ENCODE measurements at places on chromosomes 7 and 10.

- no peak for DNase-seq
Measured at GRCh38 chr7:118349604-118350003, 125.1 kb downstream of the ANKRD7 start.

GRCh38 chr10:60073781-60074656 is 167.7 kb upstream of the CCDC6 start:
- peak; percentile 85 for DNase-seq

DNA sequence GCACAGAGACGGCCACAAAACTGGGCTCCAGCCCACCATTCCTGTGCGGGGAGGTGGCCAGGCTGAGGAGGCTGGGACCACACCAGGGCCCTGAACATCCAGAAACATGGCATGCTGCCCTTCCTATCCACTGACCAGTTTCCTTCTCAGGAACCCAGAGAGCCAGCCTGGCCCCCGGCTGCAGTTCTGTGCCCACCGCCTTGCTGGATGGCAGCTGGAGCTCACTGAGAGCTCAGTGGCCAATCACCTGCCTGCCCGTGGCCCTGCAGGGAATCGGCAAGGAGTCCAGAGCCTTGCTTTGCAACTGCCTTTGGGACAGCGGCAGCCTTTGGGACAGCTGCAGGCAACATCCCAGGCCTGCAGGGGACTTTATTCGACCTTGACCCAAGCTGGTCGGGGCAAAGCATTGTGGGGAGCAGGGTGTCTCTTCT is 30.4 kb downstream of the STK32C start:
- no peak for DNase-seq

DNA sequence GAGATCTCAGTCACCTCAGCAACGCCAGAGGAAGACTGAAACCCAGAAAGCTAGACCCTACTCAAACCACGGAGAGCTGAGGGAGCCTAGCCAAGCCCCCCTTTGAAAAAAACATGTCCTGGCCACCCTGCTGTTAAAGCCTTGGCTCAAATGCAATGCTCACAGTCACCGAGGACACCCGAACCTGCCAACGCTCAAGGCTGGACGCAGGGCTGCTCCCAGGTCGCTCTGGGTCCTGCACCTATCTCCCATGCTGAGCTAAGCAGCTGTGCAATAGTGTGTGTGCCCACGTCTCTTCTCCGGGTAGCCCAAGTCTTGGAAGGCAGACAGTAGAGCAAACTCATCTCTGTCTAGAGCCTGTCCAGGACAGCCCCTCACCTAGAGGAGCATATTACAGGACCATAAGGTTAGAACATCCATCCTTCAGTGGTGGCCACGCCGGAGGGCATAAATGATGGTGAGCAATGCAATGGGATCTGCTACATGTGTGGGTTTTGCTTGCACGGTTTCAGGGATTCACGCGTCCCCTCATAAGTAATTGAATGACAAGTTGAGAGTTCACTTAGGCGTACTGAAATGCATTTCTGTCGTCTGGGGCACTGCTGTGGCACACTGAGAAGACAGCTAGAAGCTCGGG is 94.2 kb upstream of the DDC start:
- no peak for DNase-seq

GRCh38 chr7:12524794-12525386 is 45.6 kb upstream of the SCIN start:
- DNase-seq: peak; percentile 57

- DNase-seq: peak; percentile 74
Measured at GRCh38 chr7:105521027-105521716, 899 bp downstream of the PUS7 start.

- no peak for DNase-seq
Measured at GRCh38 chr7:17038783-17039170, 157.0 kb upstream of the AGR3 start.

DNA sequence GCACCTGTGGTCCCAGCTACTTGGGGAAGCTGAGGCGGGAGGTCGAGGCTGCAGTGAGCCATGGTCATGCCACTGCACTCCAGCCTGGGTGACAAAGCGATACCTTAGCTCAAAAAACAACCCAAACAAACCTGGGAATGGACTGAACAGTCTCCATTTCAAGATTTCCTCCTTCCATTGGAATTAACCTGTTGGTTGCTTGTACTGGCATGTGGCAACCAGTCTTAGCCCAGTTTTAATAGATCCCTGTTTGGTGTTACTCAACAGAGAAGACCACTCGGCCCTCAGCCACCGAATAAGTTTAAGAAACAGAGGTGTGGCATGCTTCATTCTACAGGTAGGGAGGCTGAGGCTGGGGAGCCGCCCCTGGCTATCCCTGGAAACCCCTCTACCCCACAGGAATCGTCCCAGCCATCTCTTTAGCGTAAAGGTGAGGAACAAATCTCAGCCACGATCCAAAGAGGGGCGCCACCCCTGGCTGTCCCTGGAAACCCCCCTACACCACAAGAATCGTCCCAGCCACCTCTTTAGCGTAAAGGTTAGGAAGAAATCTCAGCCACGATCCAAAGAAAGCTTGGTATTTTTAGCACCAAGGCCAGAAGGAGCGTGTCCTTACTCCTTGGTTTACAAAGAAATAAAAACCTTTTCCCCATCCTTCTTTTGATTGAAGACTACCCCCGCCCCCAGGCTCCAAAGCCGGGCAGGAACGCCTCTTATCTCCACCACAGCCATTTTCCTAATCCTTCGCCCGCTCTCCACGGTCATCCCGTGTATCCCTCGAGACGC is 861 bp upstream of the TSPAN14 start:
- DNase-seq: no peak

GRCh38 chr7:76191783-76192240 is 9.9 kb upstream of the SRRM3 start:
- peak; percentile 55 for DNase-seq

DNA sequence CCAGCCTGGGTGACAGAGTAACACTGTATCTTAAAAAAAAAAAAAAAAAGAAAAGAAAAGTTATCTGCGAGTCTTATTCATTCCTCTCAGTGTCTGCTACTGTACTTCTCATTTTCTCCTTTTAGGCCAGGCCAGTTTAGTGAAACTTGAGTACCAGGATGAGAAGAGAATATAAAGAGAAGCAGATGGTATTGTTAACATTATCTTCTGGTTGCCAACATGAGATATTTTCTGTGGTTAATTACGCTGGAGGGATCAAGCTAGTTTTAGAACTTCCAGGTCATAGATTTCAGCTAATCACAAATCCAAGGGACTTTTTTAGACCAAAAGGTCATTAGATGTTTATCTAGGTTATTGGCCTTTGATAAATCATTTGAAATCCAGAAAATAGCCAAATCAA is 252.6 kb upstream of the SMIM30 start:
- DNase-seq: no peak

- no peak for DNase-seq
Measured at GRCh38 chr10:1736144-1736971, 967 bp downstream of the ADARB2 start.

GRCh38 chr7:132298790-132299189 is 277.5 kb downstream of the PLXNA4 start:
- no peak for DNase-seq

GRCh38 chr7:104142147-104142546 is 65.7 kb downstream of the ORC5 start:
- no peak for DNase-seq

- DNase-seq: no peak
Measured at GRCh38 chr10:127283017-127283416, 86.6 kb upstream of the INSYN2A start.

DNA sequence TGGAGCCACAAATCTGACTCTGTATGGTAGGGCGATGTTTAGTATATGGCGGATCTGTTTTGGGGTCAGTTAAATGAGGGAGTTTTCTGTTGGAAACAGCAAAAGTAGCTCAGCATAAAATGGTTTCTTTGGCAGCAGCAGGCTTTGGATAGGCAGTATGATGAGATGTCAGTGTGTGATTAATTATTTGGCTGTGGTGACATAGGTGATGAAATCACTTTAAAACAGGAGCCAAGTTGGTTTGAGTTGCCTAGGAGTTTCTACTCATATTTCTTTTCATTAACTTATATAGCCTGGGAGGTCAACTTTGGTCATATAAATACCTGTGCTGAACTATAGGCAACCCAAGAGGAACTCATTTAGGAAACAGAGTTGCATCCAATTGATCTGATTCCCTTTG is 291.2 kb downstream of the LRMDA start:
- DNase-seq: no peak

DNA sequence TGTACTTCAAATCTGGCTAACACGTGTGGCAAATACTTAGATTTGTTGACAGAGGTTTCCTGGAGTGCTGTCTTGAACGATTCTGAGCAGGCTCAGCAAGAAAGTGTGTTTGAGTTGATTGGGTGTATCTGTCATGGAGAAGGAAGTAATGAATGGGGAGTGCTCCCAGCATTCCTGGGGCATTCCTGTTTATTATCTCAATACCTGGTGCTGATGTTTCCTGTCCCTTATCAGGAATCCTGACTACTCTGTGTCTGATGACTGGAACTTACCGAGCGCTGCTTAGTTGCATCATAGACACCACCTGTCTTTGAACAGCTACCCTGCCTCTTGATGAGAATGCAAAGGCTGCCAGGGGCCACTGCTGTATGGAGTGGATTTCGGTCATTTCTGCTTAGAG is 41.0 kb upstream of the TMEM248 start:
- no peak for DNase-seq

DNA sequence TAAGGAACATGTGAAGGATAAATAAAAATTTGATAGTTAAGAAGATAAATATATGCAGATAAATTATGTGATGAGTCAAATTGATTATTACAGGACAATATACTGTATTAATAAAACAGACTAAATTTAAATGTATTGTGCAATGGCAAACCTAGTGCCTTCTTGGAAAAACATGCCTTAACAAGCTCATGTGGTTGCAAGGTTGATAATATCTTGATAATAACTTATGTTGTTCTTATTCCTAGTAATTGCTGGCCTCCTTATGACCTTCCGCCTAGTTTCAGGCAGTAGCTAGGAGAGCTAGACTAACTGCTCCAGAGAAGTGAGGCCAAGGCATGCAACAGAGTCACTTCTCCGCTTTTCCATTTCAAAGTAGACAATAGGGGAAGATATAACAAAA is 7.6 kb upstream of the RAB11FIP2 start:
- DNase-seq: no peak

DNA sequence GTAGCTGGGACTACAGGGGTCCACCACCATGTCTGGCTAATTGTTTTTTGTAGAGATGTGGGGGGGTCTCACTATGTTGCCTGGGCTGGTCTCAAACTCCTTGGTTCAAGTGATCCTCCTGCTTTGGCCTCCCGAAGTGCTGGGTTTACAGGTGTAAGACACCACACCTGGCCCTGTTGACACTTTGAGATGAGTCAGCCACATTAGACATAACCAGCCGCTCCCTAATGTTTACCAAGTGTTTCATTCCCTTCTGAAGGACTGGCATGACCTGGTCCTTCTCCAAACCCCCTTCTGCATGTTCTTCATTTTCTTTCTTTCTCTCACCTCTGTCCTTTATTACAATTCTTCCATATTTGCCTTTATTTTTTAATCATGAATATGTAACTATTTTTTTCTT is 67.8 kb downstream of the TAF3 start:
- DNase-seq: no peak

GRCh38 chr7:55073976-55074528 is 55.2 kb downstream of the EGFR start:
- DNase-seq: no peak

DNA sequence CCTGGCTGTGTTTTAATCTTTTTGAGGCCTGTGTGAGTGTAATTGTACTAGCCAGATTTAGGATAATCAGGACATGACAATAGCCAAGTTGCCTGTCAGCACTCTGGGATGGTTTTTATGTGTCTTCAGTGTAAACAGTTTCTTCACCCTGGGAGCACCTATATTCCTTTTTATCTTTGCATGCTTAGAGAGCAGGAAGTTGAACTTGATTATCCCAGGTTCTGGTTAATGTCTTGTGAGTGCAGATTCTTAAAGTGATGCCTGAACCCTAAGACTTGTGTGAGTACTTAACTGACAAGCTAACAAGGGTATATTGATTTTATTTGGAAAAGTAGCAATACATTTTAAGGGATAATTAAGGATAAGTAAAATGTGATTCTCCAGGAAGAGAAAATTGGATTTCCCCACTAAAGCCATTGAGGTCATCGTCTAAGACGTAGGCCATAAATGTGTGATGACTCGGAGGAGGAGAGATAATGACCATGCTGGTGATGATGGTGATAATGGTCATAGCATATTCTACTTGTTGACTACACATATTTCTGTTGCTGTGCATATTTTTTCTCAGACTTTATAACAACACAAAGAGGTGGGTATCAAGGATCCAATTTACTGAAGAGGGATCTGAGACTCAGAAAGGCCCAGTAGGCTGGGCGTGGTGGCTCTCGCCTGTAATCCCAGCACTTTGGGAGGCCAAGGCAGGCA is 234.7 kb downstream of the CAMK1D start:
- no peak for DNase-seq

DNA sequence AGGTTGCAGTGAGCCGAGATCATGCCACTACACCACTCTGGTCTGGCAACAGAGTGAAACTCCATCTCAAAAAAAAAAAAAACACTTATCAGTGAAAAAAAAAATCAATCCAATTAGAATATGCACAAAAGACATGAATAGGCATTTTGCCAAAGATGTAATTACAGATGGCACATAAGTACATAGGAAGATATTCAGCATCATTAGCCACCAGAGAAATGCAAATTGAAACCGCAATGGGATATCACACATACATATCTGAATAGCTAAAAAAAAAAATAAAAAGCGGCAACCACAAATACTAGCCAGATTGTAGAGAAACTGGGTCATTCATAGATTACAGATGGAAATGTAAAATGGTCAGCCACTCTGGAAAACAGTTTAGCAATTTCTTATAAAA is 1310.8 kb downstream of the XPNPEP1 start:
- DNase-seq: no peak

DNA sequence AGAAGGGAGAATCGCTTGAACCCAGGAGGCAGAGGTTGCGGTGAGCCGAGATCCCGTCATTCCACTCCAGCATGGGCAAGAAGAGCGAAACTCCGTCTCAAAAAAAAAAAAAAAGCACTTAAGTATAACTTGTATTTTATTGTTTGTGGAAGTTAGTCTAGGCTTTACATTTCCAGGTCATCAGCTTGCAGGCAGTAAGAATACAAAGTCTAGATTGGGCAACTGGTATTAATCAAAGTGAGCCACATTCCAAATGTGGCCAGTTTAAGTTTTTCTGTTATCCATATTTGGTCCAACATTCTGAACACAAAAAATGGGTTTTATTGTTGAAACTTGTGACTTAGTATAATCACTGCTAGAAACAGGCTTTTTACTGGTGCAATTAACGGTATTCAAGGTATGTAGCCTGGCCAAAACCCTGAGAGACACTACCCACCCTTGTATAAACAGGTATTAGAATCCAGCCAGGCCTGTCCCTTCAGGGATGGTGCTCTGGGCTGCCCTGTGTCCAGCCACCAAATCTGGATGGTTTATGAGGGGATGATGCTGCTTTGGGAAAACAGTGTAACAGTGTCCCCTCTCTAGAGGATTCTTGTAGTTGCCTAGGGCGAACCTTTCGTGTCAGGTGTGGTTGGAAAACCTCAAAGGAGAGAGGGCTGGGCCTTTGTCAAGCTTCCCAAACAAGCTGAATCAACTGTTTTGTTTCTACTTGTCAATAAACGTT is 122.1 kb upstream of the EFCAB10 start:
- DNase-seq: no peak

DNA sequence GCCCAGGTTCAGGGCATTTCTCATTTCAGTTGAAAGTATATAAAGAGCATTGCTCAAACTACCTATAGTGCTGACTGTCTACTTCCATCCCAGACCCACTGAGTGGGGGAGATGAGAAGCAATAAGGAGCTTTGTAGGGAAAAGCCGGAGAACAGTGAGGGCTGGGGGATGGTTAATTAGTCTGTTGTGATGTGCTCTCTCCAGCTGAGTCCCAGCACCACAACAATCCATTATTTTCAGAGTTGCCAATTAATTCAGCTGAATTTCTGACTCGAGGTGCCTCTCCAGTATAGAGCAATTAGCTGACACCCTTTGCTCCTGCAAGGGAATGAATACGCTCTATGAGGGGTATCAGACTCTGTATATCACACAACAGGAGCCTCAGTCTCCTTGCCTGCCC is 1118.6 kb downstream of the SORCS3 start:
- no peak for DNase-seq

Data from hematopoietic multipotent progenitor cell treated with erythropoietin and hydrocortisone succinate and interleukin-3 and kit ligand, for 8 days (in vitro differentiated cells).